CD4-positive, alpha-beta memory T cell (primary cell): ENCODE measurements at places on chromosomes 6 and 20. TPM values are rescaled to one million over a fixed set of nuclear protein-coding genes. Genes with fewer than 3 reads are reported as not detected.

LY6G6D gene
- not detected for total RNA-seq

TMEM242 gene
- total RNA-seq: 12.7 TPM

DNA sequence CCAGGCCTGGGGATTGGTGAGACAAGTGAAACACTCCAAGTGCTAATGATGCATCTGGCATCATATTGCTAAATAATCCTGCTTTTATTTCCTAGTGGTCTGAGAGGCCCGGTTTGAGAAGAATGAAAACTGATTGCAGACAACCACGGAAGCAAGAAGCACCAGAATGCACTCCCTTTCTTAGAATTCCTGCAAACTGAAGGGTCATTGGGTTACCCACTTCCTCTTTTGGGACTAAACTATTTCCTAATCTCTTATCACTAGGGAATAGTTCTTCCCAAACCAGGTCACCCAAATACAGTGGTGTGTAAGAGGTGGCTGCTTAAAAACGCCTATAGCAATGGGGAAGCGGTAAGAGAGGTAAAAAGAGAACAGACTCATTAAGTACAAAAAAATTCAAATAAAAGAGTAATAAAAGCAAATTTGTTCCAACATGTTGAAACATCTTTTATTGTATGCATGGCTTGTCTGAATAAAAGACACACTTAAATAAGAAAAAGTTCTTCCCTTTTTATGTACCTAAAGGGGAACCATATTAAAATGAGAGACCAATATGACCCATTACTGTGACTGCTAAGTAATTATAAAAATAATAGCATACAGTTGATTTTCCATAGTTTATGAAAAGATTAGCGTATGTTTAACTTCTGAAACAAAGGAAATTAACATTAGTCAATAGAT lies 125.8 kb downstream of the MYB start:
- H3K27me3 ChIP-seq: no peaks in the 10 kb centered on the region
- no peak for DNase-seq
- no peak overlapping the region for H3K27ac ChIP-seq
- no peaks in the 10 kb centered on the region for H3K36me3 ChIP-seq
- no peaks in the 10 kb centered on the region for H3K4me1 ChIP-seq
- H3K4me3 ChIP-seq: no peak overlapping the region

GRCh38 chr20:8997701-8998117 lies 71.2 kb upstream of the PLCB4 start:
- DNase-seq: no peak
- no peaks in the 10 kb centered on the region for H3K27me3 ChIP-seq
- H3K27ac ChIP-seq: no peak overlapping the region
- no peak overlapping the region for H3K4me3 ChIP-seq
- H3K4me1 ChIP-seq: no peaks in the 10 kb centered on the region
- H3K36me3 ChIP-seq: no peaks in the 10 kb centered on the region

DNA sequence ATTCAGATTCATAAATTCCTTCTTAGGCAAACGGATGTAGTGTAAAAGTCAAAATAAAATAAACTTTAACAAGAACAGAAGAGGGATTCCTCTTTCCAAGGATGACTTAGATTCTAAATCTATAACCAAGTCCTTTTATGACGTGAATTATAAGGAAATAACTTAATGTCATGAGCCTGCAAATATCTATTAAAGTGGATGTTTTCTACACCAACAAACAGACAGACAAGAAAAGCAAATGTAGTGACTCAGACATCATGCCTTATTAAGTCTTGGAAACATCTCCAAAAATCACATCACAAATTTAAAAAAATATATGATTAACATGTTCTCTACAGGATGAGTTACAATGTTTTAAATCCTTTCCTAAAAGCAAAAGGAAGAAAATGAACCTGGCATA lies 397.1 kb downstream of the ESR1 start:
- H3K4me3 ChIP-seq: no peak overlapping the region
- no peaks in the 10 kb centered on the region for H3K4me1 ChIP-seq
- no peak for DNase-seq
- no peak overlapping the region for H3K27ac ChIP-seq
- H3K27me3 ChIP-seq: no peaks in the 10 kb centered on the region
- peaks cover 18% of the 10 kb centered on the region for H3K36me3 ChIP-seq

- no peaks in the 10 kb centered on the region for H3K4me1 ChIP-seq
- H3K4me3 ChIP-seq: no peak overlapping the region
- H3K36me3 ChIP-seq: no peaks in the 10 kb centered on the region
- H3K27me3 ChIP-seq: no peaks in the 10 kb centered on the region
- DNase-seq: no peak
Measured at GRCh38 chr6:48177786-48178185, 66.8 kb upstream of the PTCHD4 start.

DNA sequence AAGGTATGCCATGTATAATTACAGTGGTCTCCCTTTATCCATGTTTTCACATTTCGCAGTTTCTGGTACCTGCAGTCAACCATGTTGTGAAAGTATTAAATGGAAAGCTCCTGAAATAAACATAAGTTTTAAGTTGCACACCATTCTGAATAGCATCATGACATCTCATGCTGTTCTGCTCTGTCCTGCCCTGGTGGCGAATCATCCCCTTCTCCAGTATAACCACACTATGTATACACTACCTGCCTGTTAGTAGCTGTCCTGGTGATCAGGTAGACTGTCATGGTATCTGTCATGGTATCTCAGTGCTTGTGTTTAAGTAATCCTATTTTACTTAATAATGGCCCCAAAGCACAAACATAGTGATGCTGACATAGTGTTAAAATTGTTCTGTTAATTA lies 97.1 kb downstream of the ZFAND3 start:
- no peak overlapping the region for H3K4me3 ChIP-seq
- H3K36me3 ChIP-seq: no peaks in the 10 kb centered on the region
- DNase-seq: no peak
- H3K4me1 ChIP-seq: peaks cover 13% of the 10 kb centered on the region

GRCh38 chr20:51469046-51469445 lies 73.5 kb downstream of the NFATC2 start:
- no peaks in the 10 kb centered on the region for H3K27me3 ChIP-seq
- H3K27ac ChIP-seq: no peak overlapping the region
- DNase-seq: no peak
- H3K4me1 ChIP-seq: peaks cover 36% of the 10 kb centered on the region
- no peak overlapping the region for H3K4me3 ChIP-seq

DNA sequence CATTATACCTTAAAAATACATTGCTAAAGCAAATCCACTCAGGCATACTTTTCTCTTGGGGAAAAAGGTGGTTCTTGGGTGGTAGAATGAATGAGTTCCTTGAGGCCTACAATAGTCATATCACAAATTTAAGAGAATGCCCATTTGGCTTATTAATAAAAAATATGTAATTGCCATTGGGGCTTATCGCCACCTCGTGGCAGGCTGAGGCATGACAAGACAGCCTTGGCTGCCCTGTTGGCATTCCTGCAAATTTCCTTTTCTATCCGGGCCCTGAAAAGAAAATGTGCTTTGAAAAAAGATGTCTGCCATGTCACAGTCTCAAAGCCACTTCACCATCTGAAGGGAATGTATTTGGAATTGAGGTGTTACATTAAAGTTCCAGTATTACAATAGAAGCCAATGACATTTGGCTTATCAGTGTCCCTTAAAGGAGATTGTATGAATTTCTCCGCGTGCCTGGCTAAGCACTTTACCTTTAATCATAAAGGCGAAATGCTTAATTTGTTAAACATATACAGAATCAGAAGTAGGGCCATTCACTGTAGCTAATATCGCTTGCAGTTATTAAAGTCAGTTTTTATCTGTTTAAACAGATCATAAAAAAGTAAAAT lies 188.3 kb upstream of the ZFP64 start:
- H3K27ac ChIP-seq: no peak overlapping the region
- H3K4me3 ChIP-seq: no peak overlapping the region
- peak; percentile 23 for DNase-seq

DNA sequence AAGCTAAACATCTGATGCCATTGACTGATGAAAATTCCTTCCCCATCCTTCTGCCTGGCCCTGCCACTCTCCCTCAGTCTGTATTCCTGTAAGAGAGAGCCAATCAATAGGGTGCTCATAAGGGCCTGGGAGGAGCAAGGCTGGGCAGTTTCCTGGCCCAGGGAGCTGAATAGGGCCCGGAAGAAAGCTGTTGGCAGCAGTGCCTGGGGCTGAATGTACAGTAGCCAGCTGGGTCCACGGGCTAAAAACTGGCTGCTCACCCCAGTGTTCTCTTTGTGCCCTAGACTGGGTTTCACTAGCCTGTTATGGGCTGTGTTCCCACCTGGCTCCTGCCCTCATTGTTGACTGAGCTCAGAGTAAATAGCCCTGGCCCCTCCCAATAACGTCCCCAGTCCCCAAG lies 1.7 kb upstream of the WFDC2 start:
- H3K27me3 ChIP-seq: peaks cover 31% of the 10 kb centered on the region
- H3K4me3 ChIP-seq: no peak overlapping the region
- no peak for DNase-seq
- H3K27ac ChIP-seq: no peak overlapping the region

GRCh38 chr6:134995536-134995935 lies 45.6 kb upstream of the ALDH8A1 start:
- no peaks in the 10 kb centered on the region for H3K27me3 ChIP-seq
- no peak overlapping the region for H3K27ac ChIP-seq
- DNase-seq: no peak
- no peaks in the 10 kb centered on the region for H3K4me1 ChIP-seq
- peaks cover 8% of the 10 kb centered on the region for H3K36me3 ChIP-seq

- H3K4me1 ChIP-seq: no peaks in the 10 kb centered on the region
- no peak for DNase-seq
- no peak overlapping the region for H3K4me3 ChIP-seq
- H3K27me3 ChIP-seq: no peaks in the 10 kb centered on the region
- no peak overlapping the region for H3K27ac ChIP-seq
- H3K36me3 ChIP-seq: peaks cover 25% of the 10 kb centered on the region
Measured at GRCh38 chr20:34998331-34998950, 42.8 kb downstream of the MYH7B start.

DNA sequence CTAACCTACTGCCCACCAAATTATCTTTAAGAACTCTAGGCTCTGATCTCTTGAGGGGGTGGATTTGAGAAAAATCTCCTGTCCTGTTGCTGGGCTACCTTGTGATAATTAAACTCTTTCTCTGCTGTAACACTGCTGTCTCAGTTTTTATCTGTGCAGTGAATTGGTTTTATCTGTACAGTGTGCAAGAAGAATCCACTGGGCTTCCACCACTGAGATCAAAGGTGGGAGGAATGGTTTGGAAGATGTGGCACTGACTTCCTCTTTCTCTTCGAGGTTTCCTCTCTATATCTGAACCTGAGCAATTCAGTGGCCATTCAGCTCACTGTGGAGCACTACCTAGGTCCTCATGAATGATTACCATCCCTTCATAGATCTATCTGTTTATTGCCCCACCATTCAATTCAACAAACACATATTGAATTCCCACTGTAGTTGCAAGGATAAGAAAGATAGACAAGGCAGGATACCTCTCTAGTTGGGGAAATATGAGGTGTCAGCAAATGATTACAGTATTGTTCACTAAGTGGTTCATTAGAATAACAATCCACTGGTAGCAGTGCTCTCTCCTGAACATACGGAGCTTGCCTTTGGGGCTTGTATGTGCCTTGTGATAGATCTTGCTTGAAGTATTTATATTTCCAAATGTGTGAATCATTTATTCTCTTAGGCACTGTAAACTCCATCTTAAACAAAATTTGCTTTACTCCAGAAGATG lies 172.1 kb upstream of the ARG1 start:
- DNase-seq: no peak
- no peaks in the 10 kb centered on the region for H3K27me3 ChIP-seq
- H3K4me1 ChIP-seq: no peaks in the 10 kb centered on the region
- no peak overlapping the region for H3K4me3 ChIP-seq
- no peak overlapping the region for H3K27ac ChIP-seq

DNA sequence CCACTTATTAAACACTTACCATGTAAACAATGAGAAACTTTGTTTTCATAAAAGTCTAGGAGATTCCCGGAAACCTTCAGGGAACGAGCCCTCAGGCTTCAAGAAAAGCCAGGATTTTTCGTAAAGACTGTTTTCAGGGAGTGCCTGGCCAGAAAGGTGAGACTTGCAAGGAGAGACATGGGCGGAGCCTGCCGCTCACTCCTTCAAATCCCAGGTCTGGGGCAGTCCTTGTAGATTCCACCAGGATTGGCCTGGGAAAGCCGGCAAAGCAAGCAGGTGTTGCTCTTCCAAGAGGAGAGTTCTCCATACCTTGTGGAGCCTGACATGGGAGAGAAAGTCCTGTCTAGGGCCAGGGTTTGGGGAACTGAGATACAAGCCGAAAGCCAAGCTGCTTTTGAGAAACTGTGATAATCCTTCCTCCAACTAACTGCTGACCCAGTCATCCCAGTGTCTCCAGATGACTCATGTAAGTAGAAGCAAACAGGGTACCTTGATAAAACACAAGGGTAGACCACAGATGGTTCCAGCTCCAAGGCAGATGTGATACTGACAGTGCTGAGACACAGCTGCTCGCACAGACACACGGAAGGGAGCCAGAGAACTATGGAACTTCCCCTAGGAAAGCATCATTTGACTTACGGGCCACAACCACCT lies 69.4 kb upstream of the NAA20 start:
- no peaks in the 10 kb centered on the region for H3K36me3 ChIP-seq
- no peak overlapping the region for H3K4me3 ChIP-seq
- DNase-seq: no peak
- H3K4me1 ChIP-seq: peaks cover 11% of the 10 kb centered on the region
- peaks cover 5% of the 10 kb centered on the region for H3K27me3 ChIP-seq
- no peak overlapping the region for H3K27ac ChIP-seq

DNA sequence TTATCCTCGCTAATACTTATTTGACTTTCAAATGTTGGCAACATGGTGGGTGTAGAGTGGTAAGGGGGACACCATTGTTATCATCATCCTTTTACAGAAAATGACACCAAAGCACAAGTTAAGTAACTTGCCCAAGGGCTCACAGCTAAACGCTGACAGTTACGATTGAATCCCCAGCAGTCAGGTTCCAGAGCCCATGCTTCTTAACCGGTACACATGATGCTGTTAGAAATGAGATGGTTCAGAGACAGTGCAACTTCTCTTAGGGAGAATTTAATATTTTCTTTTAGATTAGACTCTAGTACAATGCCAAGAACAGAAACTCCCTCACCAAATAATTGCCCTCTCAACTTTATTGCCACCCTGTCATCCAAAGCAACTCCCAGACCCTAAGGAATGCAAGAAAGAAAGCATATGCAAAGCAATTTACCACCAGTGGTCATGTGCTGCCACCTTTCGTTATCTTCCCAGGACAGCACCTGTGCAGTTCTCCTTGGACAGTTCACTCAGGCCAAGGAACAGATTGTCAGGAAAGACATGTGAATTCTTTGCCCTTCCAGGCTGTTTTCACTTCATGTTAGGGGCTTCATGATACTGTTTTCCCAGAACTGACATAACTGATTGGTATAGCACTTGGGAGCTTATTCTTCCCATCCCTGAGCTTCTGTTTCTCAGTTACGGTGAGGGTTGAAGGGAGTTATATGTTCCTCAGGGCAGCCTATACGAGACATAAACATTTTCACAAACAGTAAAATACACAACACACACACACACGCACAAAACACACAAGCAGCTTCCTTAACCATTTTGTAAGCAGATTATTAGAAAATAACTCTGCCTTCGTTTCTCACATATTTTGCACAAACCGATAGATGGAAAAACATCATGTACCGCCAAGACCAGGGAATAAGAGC lies 5.1 kb downstream of the HLA-DMA start:
- H3K4me1 ChIP-seq: peaks cover 37% of the 10 kb centered on the region
- no peak overlapping the region for H3K4me3 ChIP-seq
- H3K27ac ChIP-seq: no peak overlapping the region
- H3K27me3 ChIP-seq: no peaks in the 10 kb centered on the region
- H3K36me3 ChIP-seq: no peaks in the 10 kb centered on the region
